ENCODE measurements at places on chromosomes 16 and 17.

DNA sequence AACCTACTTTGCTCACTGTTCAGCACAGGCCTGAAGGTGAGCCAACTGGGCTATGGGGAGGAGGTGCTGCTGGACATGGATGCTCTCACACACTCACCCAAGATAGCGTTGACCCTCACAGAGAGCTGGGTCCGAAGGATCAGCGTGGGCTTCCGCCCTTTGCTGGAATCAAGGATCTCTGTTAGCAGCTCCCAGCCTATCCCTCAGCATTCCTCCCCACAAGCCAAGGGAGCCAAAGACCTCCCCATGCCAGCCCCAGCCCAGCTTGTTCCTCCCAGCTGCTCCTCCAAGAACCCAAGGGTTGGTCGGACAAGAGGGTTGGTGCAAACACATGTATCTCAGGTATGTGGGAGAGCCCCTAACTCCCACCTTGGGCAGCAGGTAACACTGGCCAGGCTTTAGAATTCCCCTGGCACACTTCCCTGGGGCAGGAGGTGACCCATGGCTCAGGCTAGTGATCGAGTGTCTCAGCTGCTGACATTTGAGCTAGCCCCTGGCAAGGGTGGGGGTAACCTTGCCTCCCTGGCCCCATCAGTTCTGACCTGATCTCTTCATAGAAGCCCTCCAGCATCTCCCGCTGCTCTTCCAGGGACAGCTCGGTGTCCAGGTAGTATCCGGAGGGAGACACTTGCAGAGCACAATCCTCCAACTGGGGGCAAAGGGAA lies 8.3 kb downstream of the FHOD1 start:
- no peak for DNase-seq

DNA sequence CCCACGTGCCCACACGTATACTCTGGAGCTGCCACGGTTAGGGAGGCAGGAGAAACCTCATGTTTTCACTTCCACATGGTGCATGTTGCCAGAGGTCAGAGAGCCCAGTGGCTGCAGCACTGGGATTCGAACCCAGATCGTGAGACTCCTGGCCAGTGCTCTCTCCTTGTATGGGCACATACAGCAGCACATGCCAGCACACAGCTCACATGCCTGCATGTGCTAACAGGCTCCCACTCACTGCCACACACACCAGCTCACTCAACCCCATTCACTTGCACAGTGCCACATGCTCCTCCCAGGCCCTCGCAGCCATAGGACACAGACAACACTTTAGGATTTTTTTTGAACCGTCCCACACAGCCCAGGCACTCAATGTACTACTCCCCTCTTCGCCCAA lies 49.5 kb upstream of the MRPS23 start:
- no peak for DNase-seq

DNA sequence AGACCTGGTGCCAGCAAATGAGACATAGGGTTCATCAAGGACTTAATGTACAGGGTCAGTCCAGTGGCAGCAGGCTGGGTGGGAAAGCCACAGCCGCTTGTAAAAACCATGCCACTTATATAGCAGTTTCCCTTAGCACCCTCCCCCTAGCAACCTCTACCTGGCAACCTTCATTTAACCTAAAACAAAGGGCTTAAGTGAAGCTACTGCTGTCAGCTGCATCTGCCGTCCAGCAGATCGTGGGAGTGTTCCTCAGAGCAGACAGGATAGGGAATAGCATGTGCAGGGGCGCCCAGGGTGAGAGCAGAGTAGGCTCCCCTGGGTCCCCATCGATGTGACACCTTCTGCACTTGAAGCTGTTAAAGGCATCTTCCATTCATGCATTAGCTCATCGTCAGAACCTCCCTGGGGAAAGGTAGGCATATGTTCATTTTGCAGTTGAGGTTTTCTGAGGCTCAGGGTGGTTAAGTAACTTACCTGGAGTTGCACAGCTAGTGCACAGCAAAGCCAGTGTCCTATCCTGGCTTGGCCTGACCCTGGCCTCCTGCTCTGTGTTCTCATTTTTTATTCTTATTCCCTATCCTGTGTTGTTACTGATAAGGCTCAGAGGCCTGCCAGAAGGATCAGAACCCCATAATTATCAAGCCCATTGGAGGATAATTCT lies 112.5 kb downstream of the SOCS1 start:
- DNase-seq = no peak

DNA sequence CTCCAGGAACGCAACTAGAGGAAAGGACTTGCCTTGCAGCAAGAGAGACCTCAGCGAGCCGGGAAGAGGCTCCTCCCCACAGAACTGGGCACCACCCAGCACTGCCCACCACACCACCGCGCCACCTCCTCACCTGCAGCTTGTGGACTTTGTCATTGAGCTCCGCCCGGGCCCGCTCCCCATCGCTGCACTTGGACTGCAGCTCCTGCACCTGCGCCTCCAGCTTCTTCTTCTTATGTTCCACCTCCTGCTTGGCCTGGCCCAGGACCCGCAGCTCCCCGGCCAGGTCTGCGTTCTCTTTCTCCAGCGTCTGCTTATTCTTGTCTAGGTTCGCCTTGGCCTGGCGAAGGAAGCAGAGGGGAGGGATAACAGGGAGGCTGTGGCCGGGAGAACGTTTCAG lies 76.7 kb downstream of the NDE1 start:
- DNase-seq = no peak

GRCh38 chr17:80921159-80921558 lies 70.5 kb upstream of the CHMP6 start:
- no peak for DNase-seq

DNA sequence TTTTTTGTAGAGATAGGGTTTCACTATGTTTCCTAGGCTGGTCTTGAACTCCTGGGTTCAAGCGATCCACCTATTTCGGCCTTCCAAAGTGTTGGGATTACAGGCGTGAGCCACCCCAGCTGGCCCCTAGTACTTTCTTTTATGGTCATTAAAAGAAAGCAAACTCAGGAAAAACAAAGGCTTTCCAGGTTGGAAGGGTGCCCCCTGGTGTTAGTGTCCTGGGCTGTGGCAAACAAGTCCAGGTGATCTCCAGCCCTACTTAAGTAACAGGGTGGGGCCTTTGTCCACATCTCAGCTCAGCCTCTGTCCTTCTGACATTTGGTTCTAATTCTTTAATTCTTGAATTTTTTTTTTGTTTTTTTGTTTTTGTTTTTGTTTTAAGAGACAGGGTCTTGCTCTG lies 6.9 kb downstream of the IGFBP4 start:
- DNase-seq = no peak

DNA sequence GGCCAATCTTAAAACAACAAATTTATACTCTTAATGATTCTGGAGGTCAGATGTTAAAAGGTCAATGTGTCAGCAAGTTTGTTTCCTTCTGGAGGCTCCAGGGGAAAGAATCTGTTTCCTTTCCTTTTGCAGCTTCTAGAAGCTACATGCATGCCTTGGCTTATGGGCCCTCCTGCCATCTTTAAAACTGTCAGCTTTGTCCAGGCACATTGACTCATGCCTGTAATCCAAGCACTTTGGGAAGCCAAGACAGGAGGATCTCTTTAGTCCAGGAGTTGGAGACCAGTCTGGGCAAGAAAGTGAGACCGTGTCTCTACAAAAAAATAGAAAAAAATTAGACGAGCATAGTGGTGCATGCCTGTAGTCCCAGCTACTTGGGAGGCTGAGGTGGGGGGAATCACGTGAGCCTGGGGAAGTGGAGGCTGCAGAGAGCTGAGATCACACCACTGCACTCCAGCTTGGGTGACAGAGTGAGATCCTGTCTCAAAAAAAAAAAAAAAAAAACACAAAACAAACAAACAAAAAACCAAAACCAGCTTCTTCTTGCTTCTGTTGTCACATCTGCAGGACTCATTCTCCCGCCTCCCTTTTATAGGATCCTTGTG lies 58.3 kb downstream of the NOS2 start:
- DNase-seq = no peak

GRCh38 chr17:2215616-2216364 lies 87.8 kb downstream of the SMG6 start:
- DNase-seq = peak; percentile 82

GRCh38 chr17:61402978-61403800 lies 3.5 kb downstream of the TBX2 start:
- no peak for DNase-seq

DNA sequence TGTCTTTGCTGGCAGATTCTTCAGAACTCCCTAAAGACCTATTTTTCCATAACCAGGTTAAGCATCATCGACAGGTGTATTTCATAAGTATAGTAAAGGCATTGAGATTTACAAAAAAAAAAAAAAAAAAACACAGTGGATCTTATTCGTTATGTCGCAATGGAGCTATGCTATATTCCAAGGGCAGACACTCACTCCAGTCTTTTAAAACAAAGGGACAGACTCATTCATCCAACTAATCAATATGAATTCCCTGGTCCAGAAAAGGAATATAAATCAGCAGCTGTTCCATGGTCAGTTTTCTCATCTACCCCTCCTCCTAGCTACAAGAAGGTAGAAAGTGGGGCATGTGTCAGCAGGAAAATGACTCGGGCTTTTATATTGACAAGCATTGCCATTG lies 97.7 kb upstream of the MON1B start:
- no peak for DNase-seq

GRCh38 chr17:68807998-68808772 lies 147.0 kb downstream of the ABCA8 start:
- no peak for DNase-seq

- no peak for DNase-seq
These were observed 11.4 kb upstream of the DOC2B start for GRCh38 chr17:192666-193425.

- DNase-seq = no peak
These were observed 36.0 kb upstream of the SREBF1 start for GRCh38 chr17:17872547-17873345.

DNA sequence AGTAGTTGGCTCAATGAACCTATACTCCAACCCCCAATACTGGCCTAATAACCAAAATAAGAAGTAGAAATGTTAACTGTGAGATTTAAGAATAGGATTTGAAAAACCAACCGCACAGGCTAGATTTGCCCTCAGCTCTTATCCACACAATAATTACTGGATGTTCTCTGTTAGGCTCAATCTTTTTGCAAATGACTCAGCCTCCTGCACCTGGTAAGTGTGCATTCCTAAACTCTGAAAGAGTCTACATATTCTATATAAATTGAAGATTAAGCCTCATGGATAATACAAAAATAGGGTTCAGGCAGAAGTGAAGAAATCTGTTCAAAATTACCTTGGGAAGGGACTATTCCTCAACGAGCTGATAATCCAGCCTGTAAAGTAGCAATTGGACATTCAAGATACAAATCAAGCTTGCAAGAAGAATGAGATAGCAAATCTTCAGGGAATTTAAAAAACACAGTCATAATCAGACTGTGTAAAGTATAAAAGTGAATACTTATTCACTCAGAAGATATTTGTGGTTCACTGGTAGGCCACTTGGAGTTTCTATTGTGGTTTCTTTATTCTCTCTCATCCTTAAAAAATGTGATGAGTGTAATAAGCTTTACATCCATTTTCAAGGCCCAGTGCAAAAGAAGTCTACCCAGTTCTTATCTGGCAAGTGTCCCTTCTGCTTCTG lies 931.9 kb upstream of the SOX9 start:
- peak; percentile 92 for DNase-seq

GRCh38 chr16:3781421-3781820 lies 64.1 kb upstream of the TRAP1 start:
- no peak for DNase-seq

DNA sequence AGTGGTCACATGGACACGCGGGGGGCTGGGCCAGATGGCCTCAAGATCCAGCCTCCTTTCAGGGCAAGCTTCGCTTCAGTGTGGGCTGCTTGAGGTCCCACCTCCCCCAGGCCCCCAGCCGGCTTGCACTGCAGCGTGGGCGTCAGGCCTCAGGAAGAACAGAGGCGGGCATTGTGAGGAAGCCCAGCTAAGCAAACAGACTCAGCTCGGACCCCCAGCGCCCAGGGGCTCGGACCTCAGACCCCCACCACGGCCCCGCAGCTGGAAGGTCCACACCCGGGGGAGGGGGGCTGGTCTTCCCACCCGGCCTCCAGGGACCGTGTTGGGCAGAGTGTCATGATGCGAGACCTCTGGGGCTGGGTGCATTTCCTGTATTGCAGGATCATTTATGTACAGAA lies 24.7 kb upstream of the ZNF469 start:
- DNase-seq = no peak

DNA sequence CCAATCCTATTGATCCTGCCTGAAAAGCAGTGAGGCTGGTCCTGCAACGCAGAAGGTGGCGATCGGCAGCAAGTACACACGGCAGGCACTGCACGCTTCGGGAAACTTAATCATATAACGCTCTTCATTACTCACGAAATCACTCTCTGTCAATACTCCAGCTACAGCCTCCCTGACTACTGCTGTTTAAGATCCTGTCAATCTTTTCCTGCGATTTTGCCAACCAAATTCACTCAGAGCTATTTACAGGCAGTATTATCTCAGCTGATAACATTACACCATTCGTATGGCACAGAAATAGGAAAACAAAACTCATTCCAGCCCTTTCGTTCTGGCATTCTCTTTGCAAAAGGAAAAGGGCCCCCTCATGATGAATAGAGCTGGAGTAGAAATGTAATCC lies 262.4 kb upstream of the CDH8 start:
- DNase-seq = no peak

DNA sequence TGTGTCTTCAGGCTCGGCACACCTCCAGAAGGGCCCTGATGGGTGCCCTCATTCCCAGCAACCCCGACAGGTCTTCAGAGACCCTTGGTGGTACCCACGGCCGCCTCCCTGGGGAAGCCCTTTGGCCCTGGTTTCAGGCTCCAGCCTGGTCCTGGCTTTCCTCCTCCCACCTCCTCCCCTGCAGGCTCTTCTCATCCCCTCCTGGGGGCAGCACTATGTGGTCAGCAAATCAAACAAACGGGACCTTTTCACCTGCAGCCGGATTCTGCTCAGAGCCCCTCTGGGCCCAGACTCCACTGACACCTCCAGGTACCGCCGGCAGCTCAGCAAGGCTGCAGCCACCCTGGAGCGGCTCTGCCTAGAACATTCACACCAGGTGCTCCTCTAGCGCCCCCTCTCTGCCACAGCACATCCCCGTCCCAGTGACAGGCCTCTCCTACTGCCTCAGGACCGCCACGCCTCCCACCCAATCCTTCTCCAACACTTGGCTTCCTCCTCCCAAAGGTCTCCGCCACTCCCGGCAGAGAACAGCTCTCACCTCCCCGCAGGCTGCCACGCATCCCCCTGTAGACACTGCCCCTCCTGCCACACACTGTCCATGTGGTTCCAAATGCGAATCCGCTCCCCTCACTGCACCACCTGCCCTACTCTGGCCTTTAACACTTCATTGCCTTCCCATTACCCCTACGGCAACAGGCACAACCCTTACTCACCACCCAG lies 12.0 kb downstream of the CORO7 start:
- DNase-seq = no peak
